AG08395 (cell line): ENCODE measurements at places on chromosomes 5 and 9.

DNA sequence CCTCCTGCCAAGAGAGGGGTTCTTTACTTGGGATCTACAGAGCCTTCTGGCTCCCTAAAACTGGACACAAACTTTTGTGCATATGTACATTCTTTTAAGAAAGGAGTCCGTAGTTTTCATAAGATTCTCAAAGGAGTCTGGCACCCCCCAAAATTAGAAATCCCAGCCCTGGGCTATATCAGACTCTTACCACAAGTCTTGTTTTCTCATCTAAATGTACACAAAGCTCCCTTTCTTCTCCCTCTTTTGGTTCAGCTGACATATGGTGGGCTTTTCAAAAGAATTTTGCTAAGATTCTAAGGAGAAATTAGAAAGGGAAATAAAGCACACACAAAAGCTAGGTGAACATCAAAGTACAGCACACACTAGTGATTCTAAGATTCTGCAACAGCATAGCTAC is 114.4 kb downstream of the ENC1 start:
- DNase-seq: no peak

DNA sequence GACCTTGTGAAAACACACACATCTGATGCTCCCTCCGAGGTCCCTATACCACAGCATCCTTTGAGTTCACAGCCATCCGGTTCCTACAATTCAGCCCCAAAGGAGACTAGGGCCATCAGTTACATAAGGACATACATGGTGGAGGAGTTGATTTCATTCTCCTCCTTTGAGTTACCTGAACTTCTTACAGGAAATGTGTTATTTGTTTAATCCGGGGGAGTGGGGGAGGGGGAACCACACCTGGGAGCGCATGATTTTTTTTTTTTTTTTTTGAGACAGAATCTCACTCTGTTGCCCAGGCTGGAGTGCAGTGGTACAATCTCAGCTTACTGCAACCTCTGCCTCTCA is 30.7 kb downstream of the SEMA4D start:
- DNase-seq: no peak

DNA sequence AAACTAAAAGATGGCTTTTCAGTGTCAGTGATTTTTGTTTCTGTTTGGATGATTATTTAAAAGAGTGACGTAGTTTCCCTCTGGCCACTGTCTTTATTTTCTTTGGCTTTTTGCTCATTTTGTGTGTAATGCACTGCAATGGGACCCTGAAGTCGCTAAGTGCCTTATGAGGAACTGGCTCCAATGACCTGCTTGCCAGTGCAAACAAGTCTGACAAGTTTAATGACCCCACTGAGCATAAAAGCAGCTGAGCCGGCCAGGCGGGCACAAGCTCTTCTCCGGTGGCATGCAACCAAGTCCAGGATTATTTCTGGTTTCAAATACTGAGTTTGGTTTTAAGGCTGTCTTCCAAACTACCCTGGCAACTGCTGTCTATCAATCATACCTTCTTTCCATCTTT is 15.6 kb upstream of the GNA14 start:
- DNase-seq: peak; percentile 10

- DNase-seq: no peak
Measured at GRCh38 chr9:132791699-132792240, 86.3 kb downstream of the AK8 start.

DNA sequence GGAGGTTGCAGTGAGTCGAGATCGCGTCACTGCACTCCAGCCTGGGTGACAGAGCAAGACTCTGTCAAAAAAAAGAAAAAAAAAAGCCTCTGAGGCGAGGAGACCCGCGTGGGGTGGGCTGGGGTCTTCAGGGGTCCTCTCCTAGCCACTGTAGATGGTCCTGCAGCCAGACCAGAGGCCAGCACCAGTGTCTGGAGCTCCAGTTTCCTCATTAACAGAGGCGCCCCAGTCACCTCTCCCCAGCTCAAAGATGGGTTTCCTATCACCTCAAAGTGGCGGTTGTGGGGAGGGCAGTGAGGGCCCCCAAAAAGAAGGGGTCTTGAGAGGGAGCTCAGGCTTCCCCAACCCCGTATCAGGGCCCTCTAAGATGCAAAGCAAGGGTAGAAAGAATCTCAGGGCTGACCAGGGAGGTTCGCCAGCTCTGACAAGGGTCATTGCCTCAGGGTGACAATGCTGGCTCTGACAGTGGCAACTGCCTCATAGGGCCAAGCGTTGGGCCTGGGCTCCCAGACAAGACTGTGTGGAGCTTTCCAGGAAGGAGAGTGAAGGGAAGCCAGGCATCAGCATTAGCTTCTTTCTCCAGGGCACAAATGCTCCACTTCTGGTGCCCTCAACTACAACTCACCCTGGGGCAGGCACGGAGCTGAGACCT is 15.0 kb downstream of the STK10 start:
- DNase-seq: no peak

GRCh38 chr9:36426945-36427344 is 26.9 kb upstream of the RNF38 start:
- DNase-seq: no peak

DNA sequence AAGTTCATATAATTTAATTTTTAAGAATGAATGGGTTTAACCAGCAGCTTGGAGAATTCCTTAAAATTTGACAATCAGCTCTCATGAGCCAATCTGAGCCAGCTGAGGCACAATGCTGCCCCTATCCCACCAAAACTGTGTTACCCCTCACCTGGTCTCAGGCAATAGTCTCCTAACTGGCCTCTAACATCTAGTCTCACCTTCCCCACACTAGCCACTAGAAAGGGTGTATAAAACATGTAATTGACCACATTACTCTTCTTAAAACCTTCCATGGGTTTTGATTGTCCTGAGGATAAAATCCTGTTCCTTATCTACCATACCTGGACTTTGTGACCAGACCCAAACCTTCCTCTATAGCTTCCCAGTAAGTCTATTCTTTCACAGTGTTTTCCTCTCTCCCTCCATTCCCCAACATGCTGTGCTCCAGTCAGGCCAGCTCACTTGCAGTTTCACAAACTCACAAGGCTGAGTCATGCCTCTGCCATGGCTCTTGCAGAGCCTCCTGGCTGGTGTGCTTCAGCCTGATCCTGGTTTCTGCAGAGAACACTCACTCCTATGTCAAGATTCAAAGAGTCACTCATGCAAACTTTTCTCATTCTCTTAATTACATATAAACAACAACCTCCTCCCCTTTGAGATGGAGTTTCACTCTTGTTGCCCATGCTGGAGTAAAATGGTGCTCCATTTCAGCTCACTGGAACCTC is 16.0 kb upstream of the ZCCHC7 start:
- DNase-seq: peak; percentile 70

GRCh38 chr9:125784286-125785049 is 37.3 kb downstream of the PBX3 start:
- peak; percentile 54 for DNase-seq
